Cardiac septum (tissue), 1 donor: ENCODE measurements at places on chromosomes 7 and 10. TPM values are rescaled to one million over a fixed set of nuclear protein-coding genes. Genes with fewer than 3 reads are reported as not detected.

DNA sequence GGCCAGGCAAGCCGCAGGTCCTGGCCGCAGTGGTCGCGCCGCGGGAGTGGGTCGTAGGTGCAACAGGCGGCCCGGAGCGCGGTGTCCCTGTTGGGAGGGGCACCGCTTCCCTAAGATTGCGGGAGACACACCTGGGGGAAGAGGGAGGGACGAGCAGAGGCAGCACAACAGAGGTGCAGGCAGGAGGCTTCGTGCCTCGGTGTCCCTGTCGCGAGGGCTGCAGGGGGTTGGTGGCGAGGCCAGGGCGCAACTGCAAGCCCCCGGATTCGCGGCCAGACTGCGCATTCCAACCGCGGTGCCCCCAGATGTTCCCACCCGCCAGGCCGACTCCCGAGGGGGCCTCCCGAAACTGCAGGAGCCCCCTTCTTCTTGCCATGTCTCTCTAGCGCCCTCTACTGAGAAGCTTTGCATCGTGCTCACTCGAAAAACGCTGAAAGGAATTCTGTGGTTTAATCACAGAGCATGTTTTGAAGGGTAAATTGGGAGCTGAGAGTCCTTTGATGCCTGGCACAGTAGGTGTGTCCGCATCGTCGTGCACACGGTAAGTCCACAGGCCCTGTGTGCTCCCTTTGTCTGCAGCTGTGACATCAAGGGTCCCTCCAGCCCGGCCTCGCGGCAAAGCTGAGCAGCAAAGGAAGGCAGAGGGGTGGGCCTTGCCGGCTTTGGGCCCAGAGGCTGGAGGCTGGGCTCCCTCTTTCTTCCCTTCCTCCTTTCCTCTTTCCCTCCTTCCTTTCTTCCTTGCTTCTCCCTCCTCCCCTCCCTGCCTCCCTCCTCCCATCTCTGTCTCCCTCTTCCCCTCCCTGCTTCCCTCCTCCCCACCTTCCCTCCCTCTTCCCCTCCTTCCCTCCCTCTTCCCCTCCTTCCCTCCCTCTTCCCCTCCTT is 6.2 kb upstream of the MBL2 start:
- no peak for DNase-seq

GRCh38 chr10:54843932-54844331 is 42.9 kb upstream of the PCDH15 start:
- no peak for DNase-seq

- DNase-seq: no peak
These were observed 1.8 kb downstream of the RP9 start for GRCh38 chr7:33107136-33108066.

DNA sequence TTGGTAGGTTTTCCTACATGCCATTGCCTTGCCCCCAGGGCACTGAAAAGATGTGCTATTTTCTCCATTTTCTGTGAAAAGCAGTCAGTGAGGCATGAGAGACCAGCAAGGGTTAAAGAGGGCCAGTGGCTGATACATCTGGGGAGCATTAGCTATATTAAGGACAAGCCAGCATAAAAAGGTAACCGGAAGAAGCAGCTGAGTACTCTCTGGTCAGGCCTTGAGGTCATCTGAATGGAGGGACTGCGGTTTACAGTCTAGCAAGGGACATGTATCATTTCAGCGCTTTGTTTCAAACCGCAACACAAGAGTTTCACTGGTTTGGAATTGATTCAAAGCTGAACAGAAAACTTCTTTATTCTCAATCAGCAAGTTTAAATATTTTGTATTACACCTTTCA is 120.4 kb downstream of the EPDR1 start:
- no peak for DNase-seq

DNA sequence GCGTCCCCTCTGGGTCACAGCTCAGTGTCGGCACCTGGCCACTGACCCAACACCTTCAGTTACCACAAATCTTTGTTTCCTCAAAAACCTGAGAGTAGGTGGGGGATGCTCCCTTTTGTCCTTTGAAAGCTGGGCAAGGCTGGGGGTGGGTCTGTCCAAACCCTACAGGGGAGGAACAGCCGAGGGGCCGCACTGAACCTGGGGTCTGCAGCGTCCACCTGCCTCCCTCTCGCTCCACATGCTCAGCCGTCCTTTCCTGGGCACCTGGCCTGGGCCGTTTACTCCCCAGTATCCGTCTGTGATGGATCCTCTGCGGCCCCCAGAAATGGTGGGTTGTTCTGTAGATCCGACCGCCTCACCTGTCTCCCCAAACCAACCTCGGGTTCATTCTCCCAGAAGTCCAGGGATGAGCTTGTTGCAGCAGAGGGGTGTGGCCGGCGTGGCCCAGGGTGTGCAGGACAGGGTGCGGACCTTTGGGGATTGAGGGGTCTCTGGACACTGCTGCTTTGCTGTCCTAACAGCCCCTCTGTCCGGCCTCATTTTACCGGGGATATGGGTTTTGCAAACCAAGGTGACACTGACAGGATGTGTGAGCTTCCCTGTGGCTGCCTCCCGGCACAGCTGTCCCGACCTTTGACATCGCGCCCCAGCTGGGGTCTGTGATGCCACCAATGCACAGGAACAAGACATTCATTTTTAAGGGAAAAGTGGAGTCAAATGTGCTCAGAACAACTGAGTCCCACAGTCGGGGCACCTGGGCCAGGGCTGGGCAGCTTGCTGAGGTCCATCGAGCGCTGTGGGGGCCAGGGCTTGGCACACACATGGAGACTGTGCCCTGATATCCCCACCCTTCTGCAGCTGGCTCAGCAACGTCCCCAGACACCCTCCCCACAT is 115.9 kb downstream of the VIPR2 start:
- DNase-seq: peak; percentile 68

GRCh38 chr10:110207011-110207804 is at the start of gene MXI1:
Gene MXI1, plus strand, starts transcription at chr10:110207605. Its CDS starts 204 bp downstream, at chr10:110207809.
- DNase-seq: peak; percentile 93

- DNase-seq: no peak
These were observed 138.3 kb downstream of the LRRN3 start for GRCh38 chr7:111229181-111229740.

- peak; percentile 63 for DNase-seq
These were observed 88.1 kb upstream of the RET start for GRCh38 chr10:42988517-42989395.

GRCh38 chr7:146119002-146119401 is 2.4 kb downstream of the CNTNAP2 start:
- DNase-seq: no peak

- peak; percentile 67 for DNase-seq
These were observed 71.0 kb upstream of the ZNF479 start for GRCh38 chr7:57203161-57203791.

DNA sequence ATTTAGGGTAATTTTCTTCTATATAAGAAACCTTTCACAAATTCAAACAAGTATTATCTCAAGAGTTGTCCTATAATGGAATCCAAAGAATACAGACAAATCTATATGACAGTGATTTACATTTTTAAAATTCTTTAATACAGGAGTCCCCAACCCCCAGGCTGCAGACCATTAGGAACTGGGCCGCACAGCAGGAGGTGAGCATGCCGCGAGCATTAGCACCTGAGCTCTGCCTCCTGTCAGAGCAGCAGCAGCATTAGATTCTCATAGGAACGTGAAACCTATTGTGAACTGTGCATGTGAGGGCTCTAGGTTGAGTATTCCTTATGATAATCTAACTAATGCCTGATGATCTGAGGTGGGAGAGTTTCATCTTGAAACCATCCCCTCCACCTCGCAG is 37.7 kb downstream of the SNX13 start:
- no peak for DNase-seq

GRCh38 chr7:121084748-121085336 is 96.3 kb downstream of the CPED1 start:
- no peak for DNase-seq

DNA sequence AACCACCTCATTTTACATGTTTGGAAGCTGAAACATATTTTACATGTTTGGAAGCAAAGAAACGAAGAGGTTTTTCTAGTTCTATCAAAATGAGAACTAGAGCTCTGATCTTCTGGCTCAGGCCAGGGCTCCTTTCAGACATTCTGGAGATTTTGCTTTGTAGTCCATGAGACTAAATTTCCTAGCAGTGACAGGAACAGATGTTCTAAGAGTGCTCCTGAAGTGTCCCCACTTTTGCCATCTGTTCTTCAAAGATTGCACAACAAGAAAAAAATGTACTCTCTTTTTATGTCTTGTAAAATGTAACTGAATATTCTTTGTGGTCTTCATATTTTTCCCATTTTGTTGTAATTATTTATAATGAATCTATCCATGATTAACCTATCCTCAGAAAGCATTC is 196.4 kb upstream of the PCLO start:
- no peak for DNase-seq

GRCh38 chr10:75187961-75188426 is 22.6 kb upstream of the VDAC2 start:
- DNase-seq: peak; percentile 65

GRCh38 chr10:78295242-78295641 is 261.6 kb downstream of the RPS24 start:
- DNase-seq: no peak

DNA sequence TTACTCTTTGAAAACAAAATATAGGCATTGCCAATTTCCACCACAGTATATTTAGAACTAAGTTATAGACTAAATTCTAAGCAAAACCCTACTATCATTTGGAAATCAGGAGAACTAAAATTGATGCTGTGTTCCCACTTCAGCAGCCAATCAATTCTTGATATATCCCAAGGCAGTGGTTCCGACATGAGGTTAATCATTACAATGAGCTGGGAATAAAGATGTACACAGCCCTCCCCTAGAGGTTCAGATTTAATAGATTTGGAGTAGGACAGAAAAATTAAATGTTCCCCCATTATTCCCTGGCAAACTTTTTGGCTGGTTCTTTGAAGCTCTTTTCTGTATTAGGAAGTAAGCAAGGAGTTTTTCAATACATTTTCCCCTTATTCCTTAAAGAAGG is 15.1 kb downstream of the ZNF800 start:
- no peak for DNase-seq

GRCh38 chr7:30309302-30309701 is 24.9 kb downstream of the ZNRF2 start:
- DNase-seq: no peak

DNA sequence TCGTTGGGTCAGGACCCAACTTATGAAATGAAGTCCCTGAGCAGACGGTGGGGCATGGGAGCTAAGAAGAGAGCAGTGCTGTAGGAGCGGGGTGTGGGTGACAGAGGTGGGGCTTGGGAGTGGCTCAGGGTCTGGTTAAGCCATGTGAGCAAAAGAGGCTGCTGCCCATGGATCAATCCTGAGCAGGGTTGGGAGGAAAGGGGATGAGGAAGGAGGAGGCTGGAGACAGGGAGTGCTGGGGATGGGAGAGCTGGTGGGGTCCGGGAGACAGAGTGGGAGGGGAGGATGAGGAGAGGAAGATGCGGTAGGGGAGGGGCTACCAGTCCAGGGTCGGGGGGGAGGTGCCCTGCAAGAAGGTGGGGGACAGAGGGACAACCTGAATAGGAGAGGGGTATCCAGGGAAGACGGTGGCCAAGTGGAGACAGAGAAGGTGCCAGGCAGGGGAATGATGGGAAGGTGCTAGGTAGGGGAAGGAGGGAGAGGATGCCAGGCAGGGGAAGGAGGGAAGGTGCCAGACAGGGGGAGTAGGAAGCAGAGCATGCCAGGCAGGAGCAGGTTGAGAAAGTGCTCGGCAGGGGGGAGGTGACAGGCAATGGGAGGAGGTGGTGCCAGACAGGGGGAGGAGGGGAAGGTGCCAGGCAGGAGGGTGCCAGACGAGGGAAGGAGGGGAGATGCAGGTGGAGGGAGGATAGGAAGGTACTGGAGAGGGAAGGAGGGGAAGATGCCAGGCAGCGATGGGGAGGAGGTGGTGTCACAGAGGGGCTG is 27.5 kb upstream of the SMARCD3 start:
- DNase-seq: no peak

DNA sequence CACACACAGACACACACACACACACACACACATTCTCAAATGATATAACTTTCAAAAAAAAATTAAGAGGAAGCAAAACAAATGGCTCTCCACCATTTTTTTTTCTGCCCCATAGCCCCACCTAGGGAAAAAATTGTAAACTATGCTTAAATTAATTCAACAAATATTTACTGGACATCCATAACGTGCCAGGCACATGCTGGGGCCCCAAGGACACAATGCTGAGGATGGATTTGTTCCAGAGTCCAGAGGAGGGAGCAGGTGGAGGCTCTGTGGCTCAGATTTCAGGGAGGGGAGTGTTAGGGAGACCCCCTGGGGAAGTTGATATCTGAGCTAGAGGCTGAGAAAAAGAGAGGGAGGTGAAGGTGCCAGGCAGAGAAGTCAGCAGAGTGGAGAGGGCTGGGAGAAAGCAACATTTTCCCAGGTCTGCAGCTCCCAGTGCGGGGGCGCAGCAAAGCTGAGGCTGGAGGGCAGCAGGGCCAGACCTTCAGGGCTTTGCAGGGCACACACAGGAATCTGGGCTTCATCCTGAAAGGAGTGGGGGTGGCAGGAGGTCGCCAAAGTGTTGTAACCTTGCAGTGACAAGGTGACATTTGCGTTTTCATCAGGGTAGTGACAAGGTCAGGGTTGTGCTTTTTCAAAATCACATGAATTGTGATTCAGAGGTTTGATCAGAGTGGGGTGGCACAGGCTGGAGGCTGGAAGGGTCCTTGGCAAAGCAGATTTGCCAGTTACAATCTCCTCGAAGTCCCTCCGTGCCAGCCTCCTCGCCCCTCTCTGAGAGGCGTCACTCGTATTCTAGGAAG is 261.6 kb downstream of the WDR11 start:
- no peak for DNase-seq

DNA sequence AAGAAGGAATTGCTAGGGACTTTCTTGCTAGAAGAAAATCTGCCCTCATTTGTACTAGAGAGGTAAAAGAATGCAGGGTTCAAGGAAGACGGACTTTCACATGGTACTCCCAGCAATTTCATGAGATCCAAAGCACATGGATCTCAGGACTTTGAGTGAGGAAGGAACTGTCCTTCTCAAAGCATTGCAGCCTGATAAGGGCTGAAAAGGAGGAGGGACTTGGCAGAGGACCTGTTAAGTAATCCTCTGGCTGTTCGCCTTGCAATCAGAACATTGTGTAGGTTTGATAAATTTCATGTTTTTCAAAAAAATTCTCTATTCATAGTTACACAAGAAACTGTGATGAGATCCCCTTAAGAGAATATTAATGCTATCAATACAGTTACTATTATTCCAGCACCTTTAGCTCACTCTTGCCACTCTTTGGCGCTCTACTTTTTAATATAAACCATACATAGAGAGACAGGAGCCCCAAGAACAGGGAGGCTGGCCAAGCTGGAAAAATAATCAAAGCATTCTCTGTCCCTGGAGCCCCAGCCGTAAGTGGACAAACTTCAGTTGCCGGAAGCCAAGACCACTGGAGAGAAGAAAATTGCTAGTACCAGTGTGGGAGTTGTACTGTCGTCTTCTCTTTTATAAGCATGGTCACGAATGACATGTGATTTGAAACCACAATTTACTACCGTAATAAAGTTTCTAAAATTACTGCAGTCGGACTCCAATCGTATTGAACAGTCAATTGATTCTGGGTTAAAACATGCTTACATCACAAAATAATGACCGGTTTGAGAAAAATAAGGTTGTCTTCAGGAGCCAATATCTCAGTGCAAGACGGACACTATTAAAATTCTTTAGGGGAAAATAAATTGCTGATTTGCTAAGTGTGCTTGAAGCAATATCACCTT is 424.4 kb downstream of the SDK1 start:
- DNase-seq: no peak

ABCB4 gene
- 9.8 TPM for total RNA-seq

SDK1 gene
- total RNA-seq: 0.32 TPM

GSAP gene
- total RNA-seq: 7.2 TPM

TTYH3 gene
- total RNA-seq: 17.1 TPM

MSRB2 gene
- 132 TPM for total RNA-seq

THSD7A gene
- 3.4 TPM for total RNA-seq

IDI2 gene
- total RNA-seq: 0.51 TPM

SPDYE9 gene
- total RNA-seq: not detected

HTR7 gene
- 0.16 TPM for total RNA-seq

CNPY1 gene
- total RNA-seq: not detected

ARHGAP12 gene
- total RNA-seq: 21.7 TPM

IFIT2 gene
- 4.3 TPM for total RNA-seq

ANKRD30A gene
- not detected for total RNA-seq

MEIG1 gene
- total RNA-seq: 0.54 TPM
